Mesenteric fat pad (tissue), 1 donor: ENCODE measurements at places on chromosomes 3 and 15. TPM values are rescaled to one million over a fixed set of nuclear protein-coding genes. Genes with fewer than 3 reads are reported as not detected.

Gene LRRC49
- total RNA-seq: 4.0 TPM

Gene NANOGP8
- total RNA-seq: not detected

Gene VWA5B2
- not detected for total RNA-seq

Gene CLK3
- total RNA-seq: 51.4 TPM

Gene TMOD2
- total RNA-seq: 9.5 TPM

Gene PTH1R
- total RNA-seq: 16.3 TPM

Gene CXCR6
- total RNA-seq: 0.96 TPM

Gene GLDN
- 194 TPM for total RNA-seq

Gene HRG
- total RNA-seq: not detected

Gene ZNF80
- total RNA-seq: not detected

Gene LRRIQ4
- total RNA-seq: not detected

Gene CAPN3
- total RNA-seq: 6.7 TPM
